ENCODE measurements at places on chromosomes 4 and X. TPM values are rescaled to one million over a fixed set of nuclear protein-coding genes. Genes with fewer than 3 reads are reported as not detected.

Gene GPR34
- polyA plus RNA-seq: 0.99 TPM

Gene SCRG1
- polyA plus RNA-seq: 0.14 TPM

Gene VSIG1
- 0.05 TPM for polyA plus RNA-seq

Gene ARHGEF6
- 1.9 TPM for polyA plus RNA-seq

Gene RS1
- not detected for polyA plus RNA-seq

Gene LPAR4
- polyA plus RNA-seq: not detected

Gene DIAPH2
- 3.3 TPM for polyA plus RNA-seq

Gene TSPAN7
- polyA plus RNA-seq: 68.1 TPM

Gene DOK7
- polyA plus RNA-seq: 5.8 TPM

Gene EPHA5
- polyA plus RNA-seq: not detected

Gene ERCC6L
- polyA plus RNA-seq: not detected

Gene NUP62CL
- polyA plus RNA-seq: 2.6 TPM

Gene MAGEC2
- polyA plus RNA-seq: not detected

Gene KDR
- polyA plus RNA-seq: 6.0 TPM

Gene SRPX
- polyA plus RNA-seq: 12.8 TPM

Gene IL2
- not detected for polyA plus RNA-seq

Gene ACOX3
- polyA plus RNA-seq: 20.5 TPM

Gene COL4A6
- 0.11 TPM for polyA plus RNA-seq

Gene GCNA
- 3.1 TPM for polyA plus RNA-seq

Gene SSX2
- polyA plus RNA-seq: not detected

Gene ZFYVE28
- 12.1 TPM for polyA plus RNA-seq

Gene CXCL3
- 2.2 TPM for polyA plus RNA-seq

Gene MAGED4
- polyA plus RNA-seq: 6.3 TPM

Gene GYPA
- polyA plus RNA-seq: not detected

Gene CDS1
- polyA plus RNA-seq: 2.7 TPM

Gene ADAM29
- not detected for polyA plus RNA-seq

Gene FGD1
- polyA plus RNA-seq: 3.0 TPM

Gene MAGEA10
- not detected for polyA plus RNA-seq
